ENCODE measurements at places on chromosomes 13 and 19. TPM values are rescaled to one million over a fixed set of nuclear protein-coding genes. Genes with fewer than 3 reads are reported as not detected.

Gene GPR4
- total RNA-seq, result 0.52 TPM

GRCh38 chr19:45498411-45499195, at the start of gene PPM1N:
Gene PPM1N (plus strand): TSS chr19:45498443. CDS start chr19:45498473, 30 bp downstream.
- peak within 1 kb of the TSS; percentile 20 for H3K4me3 ChIP-seq
- no peaks in the 10 kb centered on the region for H3K36me3 ChIP-seq
- DNase-seq, result peak; percentile 47
- H3K27me3 ChIP-seq, result peaks cover 24% of the 10 kb centered on the region
- no peak within 1 kb of the TSS for H3K27ac ChIP-seq

Gene LILRA5
- total RNA-seq, result 0.42 TPM

GRCh38 chr19:42088471-42089190, 12.7 kb downstream of the ZNF574 start:
- peaks cover 8% of the 10 kb centered on the region for H3K4me1 ChIP-seq
- DNase-seq, result no peak
- H3K36me3 ChIP-seq, result no peaks in the 10 kb centered on the region
- no peak overlapping the region for H3K27ac ChIP-seq
- H3K4me3 ChIP-seq, result no peak overlapping the region

DNA sequence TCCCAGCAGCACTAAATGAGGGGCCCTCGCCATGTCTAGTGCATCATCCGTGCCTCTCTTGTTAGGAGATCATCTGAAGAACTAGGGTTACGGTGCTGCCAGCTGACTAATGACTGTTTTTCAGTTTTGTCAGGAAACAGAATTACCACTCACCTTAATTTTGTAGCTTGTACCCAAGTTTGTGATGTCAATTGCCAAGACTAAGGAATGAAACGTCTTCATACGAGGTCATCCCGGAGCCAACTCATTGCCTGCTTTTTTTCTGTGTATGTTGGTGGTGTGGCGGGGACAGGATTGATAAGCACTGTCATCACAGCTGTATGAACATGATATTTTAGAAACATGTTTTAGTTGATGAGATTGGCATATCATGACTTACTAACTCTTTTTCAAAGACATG, 100.6 kb downstream of the TNFRSF19 start:
- no peak for DNase-seq
- no peak overlapping the region for H3K4me3 ChIP-seq
- no peak overlapping the region for H3K27ac ChIP-seq
- no peaks in the 10 kb centered on the region for H3K4me1 ChIP-seq
- no peaks in the 10 kb centered on the region for H3K36me3 ChIP-seq
- H3K27me3 ChIP-seq, result no peaks in the 10 kb centered on the region

- H3K36me3 ChIP-seq, result no peaks in the 10 kb centered on the region
- H3K4me1 ChIP-seq, result no peaks in the 10 kb centered on the region
- no peak overlapping the region for H3K4me3 ChIP-seq
- H3K27me3 ChIP-seq, result no peaks in the 10 kb centered on the region
Measured at GRCh38 chr19:5999693-6000092, 21.8 kb upstream of the RANBP3 start.

Gene SIGLEC11
- 0.45 TPM for total RNA-seq

Gene IL4I1
- 2.4 TPM for total RNA-seq

DNA sequence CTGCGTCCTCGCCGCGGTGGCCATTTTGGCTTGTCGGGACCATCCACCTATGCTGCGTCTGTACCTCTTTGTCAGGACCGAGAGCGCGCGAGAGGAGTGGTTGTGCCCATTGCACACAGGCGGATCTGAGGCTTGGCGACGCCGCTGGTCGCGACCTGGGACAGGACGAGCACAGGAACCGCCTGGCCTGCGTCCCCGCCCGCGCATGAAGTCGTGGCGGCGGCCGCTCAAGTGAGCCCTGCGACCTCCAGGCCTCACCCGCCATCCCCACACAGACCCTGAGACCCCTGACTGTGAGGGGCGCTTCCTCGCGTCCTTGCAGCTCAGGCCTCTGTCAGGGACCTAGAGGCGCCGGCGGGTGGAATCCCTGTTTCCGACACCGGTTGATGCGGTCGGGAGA, 16.8 kb downstream of the ZNF586 start:
- no peak overlapping the region for H3K4me3 ChIP-seq
- no peaks in the 10 kb centered on the region for H3K36me3 ChIP-seq
- no peaks in the 10 kb centered on the region for H3K4me1 ChIP-seq

- no peaks in the 10 kb centered on the region for H3K4me1 ChIP-seq
- H3K4me3 ChIP-seq, result no peak overlapping the region
- no peak for DNase-seq
Measured at GRCh38 chr13:31703780-31704179, 35.5 kb upstream of the RXFP2 start.

Gene ANGPTL4
- total RNA-seq, result 8.1 TPM

DNA sequence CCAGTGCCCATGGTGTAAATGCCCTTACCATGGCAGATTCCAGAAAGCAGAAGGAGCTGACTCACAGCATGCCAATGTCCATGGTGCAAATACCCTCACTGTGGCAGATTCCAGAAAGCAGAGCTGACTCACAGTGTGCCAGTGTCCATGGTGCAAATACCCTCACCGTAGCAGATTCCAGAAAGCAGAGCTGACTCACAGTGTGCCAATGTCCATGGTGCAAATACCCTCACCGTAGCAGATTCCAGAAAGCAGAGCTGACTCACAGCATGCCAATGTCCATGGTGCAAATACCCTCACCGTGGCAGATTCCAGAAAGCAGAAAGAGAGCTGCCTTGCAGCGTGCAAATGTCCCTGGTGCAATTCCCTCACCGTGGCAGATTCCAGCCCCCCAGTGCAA, 163.8 kb upstream of the SOX1 start:
- H3K4me3 ChIP-seq, result no peak overlapping the region
- no peaks in the 10 kb centered on the region for H3K27me3 ChIP-seq
- H3K4me1 ChIP-seq, result no peaks in the 10 kb centered on the region

GRCh38 chr13:28463481-28463880, 31.4 kb downstream of the FLT1 start:
- H3K27me3 ChIP-seq, result no peaks in the 10 kb centered on the region
- H3K4me3 ChIP-seq, result no peak overlapping the region
- no peak overlapping the region for H3K27ac ChIP-seq
- H3K36me3 ChIP-seq, result no peaks in the 10 kb centered on the region
- no peak for DNase-seq

- no peaks in the 10 kb centered on the region for H3K27me3 ChIP-seq
- H3K27ac ChIP-seq, result no peak overlapping the region
- H3K4me1 ChIP-seq, result no peaks in the 10 kb centered on the region
- DNase-seq, result no peak
- no peak overlapping the region for H3K4me3 ChIP-seq
Measured at GRCh38 chr13:36528105-36528504, 95.8 kb downstream of the CCNA1 start.

- peak; percentile 58 for DNase-seq
- peaks cover 12% of the 10 kb centered on the region for H3K4me1 ChIP-seq
- H3K36me3 ChIP-seq, result no peaks in the 10 kb centered on the region
- H3K4me3 ChIP-seq, result peak overlapping the region; percentile 76
- peak overlapping the region; percentile 95 for H3K27ac ChIP-seq
Measured at GRCh38 chr13:40665126-40666044, 1.1 kb downstream of the FOXO1 start.

Gene ZNF77
- total RNA-seq, result 3.1 TPM

Gene PSG6
- not detected for total RNA-seq

GRCh38 chr19:10290357-10290875, 664 bp downstream of the ICAM5 start:
- no peak overlapping the region for H3K4me3 ChIP-seq
- peaks cover 76% of the 10 kb centered on the region for H3K27me3 ChIP-seq
- no peak for DNase-seq
- H3K36me3 ChIP-seq, result no peaks in the 10 kb centered on the region
- peaks cover 45% of the 10 kb centered on the region for H3K4me1 ChIP-seq

- H3K36me3 ChIP-seq, result no peaks in the 10 kb centered on the region
- no peaks in the 10 kb centered on the region for H3K4me1 ChIP-seq
- no peak overlapping the region for H3K4me3 ChIP-seq
- H3K27me3 ChIP-seq, result no peaks in the 10 kb centered on the region
Measured at GRCh38 chr13:27298849-27299248, 28.2 kb downstream of the RASL11A start.

DNA sequence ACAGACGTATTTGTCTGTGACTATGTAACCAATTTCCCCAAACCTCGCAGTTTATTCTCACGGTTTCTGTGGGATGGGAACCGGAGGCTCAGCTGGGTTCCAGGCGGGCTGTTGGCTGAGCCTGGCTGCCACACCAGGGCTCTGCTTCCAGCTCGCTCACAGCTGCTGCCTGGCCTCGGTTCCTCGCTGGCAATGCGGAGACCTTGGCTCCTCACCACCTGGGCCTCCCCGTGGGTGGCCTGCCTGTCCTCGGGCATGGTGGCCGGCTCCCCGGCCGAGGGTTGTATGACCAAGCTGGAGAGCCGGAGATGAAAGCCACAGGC, 218.9 kb upstream of the MAB21L1 start:
- no peaks in the 10 kb centered on the region for H3K27me3 ChIP-seq
- H3K4me3 ChIP-seq, result no peak overlapping the region
- DNase-seq, result no peak
- no peaks in the 10 kb centered on the region for H3K4me1 ChIP-seq
- H3K27ac ChIP-seq, result no peak overlapping the region

Gene MISP3
- total RNA-seq, result 32.7 TPM

DNA sequence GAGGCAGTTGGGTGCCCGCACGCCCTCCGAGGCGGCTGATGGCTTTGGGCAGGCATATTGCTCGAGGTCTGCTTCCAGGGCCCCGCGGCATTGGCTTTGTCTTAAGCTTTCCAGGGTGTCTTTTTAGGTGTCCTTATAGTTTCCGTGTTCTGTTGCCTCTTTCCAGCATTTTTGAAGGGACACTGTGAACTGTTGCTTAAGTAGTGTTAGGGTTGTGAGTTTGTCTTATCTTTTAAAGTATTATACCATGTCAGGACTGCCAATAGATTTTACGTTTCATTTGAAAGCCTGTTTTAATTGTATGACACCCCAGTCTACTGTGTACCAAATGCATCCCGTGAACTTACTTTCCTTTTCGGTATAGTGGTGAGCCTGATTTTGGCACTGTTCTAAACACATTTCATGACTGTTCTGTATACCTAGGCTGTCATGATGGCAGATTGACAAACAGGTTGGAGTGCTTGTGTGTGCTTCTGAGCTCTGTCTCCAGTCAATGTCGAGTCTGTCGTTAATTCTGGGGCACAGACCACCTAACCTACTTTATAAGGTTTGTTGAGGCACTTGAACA, 656 bp downstream of the PCCA start:
- peak overlapping the region; percentile 81 for H3K27ac ChIP-seq
- peak overlapping the region; percentile 94 for H3K4me3 ChIP-seq
- H3K4me1 ChIP-seq, result peaks cover 13% of the 10 kb centered on the region
- H3K27me3 ChIP-seq, result no peaks in the 10 kb centered on the region

Gene SIGLEC14
- total RNA-seq, result 1.1 TPM

DNA sequence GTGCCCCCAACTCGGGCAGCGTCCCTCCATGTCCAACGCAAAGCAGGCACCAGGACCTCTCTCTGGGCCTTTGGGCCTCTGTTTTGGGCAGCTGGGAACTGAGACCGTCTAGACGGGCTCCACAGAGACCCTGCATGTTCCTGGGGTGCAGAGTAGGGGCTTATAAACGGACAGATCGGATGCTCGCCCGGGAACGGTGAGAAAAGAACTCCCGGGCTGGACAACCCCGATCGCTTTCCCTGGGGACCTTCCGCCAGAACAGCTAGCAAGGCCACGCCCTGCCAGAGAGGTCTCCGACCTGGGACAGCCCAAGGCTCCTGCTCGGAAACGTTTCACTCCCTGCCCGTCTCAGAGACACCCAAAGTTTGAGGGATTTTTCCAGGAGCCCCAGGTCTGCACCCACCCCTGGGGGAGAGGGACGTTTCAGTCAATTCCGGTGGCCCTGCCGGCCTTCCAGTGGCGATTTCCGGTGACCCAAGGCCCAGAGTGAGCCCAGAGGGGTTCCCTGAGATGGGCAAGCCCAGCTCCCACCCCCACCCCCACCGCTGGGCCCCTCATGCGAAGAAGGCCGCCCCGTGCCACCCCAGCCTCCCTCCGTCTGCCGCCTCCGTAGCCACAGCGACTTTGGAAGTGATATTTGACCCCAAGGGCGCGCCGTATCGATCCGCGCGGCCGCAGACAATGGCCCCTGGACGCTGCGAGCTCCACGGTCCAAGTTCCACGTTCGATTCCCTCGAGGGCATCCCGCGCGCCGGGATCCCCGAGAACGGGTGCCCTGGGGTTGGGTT, 1.7 kb downstream of the NR2F6 start:
- no peaks in the 10 kb centered on the region for H3K27me3 ChIP-seq
- H3K4me3 ChIP-seq, result peak overlapping the region; percentile 80
- peak; percentile 76 for DNase-seq
- H3K27ac ChIP-seq, result peak overlapping the region; percentile 86
- peaks cover 49% of the 10 kb centered on the region for H3K4me1 ChIP-seq

Gene FREM2
- 1.1 TPM for total RNA-seq

Gene ATP4B
- total RNA-seq, result not detected

DNA sequence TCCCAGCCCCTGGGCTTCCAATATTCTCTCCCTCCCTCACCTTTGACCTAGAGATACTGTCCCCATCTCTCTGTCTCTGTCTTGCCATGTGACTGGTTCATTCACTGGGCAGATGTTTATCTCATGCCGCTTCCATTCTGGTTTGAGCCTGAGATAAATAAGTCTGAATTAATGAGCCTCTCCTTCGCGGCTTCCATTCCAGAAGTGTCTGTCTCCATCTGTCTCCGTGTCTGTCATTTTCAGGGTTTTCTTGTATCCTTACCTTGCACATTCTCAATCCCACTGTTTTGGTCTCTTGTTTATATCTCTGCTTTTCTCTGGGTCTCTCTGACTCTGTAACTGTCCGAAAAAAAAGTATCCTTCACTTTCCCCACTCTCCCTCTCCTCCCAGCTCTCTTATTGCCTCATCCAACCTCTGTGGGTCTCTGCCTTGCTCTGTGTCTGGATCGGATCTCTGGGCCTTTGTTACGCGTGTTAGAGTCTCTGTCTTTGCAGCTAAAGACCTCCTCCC, 4.3 kb downstream of the SPHK2 start:
- peaks cover 11% of the 10 kb centered on the region for H3K4me1 ChIP-seq
- H3K27me3 ChIP-seq, result no peaks in the 10 kb centered on the region
- H3K36me3 ChIP-seq, result no peaks in the 10 kb centered on the region
- no peak for DNase-seq

Gene POU2F2
- total RNA-seq, result 4.0 TPM

Gene PRR19
- total RNA-seq, result 1.0 TPM

DNA sequence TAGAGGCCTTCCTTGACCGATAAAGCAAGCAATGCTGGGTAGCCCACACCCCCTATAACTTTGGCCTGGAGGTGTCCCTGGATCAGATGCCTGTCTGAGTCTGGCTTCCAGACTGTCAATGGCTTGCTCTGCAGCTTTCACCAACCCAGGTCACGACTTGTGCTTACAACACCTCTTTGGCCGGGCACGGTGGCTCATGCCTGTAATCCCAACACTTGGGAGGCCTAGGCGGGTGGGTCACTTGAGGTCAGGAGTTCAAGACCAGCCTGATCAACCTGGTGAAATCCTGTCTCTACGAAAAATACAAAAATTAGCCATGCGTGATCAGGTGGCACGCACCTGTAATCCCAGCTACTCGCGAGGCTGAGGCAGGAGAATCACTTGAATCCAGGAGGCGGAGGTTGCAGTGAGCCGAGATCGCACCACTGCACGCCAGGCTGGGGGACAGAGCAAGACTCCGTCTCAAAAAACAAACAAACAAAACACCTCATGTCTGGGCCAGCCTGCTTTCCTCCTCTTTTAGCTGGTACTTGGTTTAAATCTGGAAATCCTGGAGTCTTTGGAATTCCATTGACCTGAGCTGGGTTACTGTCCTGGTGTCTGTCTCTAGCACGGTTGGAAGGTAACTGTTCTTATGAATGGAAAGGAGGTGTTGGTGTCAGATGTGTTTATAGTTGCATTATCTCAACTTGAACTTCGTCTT, 10.3 kb upstream of the GARRE1 start:
- H3K4me1 ChIP-seq, result no peaks in the 10 kb centered on the region
- no peak overlapping the region for H3K27ac ChIP-seq
- no peak for DNase-seq
- no peaks in the 10 kb centered on the region for H3K27me3 ChIP-seq
- H3K36me3 ChIP-seq, result no peaks in the 10 kb centered on the region

GRCh38 chr13:41955605-41956004, 5.3 kb downstream of the VWA8 start:
- H3K4me3 ChIP-seq, result no peak overlapping the region
- H3K4me1 ChIP-seq, result peaks cover 5% of the 10 kb centered on the region
